Osteoblast (primary cell): ENCODE measurements at places on chromosomes 7 and 10. TPM values are rescaled to one million over a fixed set of nuclear protein-coding genes. Genes with fewer than 3 reads are reported as not detected.

Gene DDIT4
- total RNA-seq: 366 and 522 TPM in 2 replicates

DNA sequence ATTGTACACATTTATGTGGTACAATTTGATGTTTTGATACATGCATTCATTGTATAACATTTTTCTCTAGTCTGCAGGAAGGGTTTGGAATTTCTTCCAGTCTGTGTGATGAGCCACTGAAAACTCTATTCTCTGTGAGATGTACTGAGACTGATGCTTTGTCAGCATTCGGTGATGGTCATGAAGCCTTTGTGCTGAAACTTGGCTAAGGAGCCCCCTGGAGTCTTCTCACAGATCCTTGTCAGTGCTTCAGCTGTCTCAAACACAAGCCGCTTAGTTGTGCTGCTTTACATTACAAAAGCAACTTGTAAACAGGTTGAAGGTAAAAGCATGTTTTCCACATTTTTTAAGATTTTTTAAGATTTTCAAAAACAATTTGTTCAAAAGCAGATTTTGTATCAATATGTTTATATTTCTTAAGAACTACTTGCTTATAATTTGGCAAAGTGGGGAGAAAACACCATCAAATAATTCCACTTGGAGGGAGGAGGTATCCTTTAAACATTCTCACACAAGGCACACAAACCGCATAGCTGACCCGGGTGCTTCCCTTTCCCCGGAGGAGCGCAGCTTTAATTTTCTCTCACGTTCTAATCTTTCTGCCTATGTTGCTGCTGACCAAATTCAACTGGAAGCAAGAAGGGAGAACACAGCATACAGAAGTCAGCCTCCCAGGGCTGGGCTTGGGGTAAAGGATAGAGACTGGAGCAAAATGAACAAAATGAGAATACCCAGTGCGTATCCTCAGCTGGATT is 249.8 kb upstream of the VSTM2A start:
- DNase-seq: no peak

DNA sequence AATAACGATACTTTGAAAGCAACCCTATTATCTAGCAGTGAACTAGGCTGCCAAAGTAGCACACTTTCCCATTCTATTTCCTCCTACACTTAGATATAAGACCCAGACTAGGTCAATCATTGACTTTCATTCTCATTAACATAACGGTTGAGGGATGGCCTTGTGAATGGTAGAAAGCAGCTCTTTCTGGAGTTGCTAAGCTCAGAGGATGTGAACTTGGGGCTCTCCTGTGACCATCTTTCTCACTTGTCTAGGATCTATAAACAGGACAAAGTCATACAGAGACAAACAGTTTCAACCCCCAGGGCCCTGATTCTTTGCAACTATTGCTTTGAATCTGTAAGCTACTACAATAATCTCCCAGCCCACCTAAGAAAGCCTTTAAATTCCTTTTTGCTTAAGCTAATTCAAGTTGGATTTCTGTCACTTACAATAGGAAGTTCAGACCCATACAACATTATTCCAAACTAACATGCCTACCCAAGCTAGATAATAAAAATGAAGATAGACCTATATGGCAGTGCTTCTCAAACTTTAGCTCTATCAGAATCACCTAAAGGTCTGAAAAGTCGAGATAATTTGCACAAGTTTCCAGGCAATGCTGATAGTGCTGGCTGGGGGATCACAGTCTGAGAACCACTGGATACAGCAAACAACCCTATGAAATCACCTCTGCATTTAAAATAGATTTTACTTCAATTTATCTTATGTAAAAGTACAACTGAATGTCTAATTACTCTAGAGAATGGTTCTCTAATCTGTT is 16.7 kb downstream of the P4HA1 start:
- no peak for DNase-seq

- no peak for DNase-seq
Measured at GRCh38 chr7:139588632-139589031, 65.1 kb downstream of the CLEC2L start.

- no peak for DNase-seq
Measured at GRCh38 chr10:31867646-31868045, 61.0 kb downstream of the ARHGAP12 start.

DNA sequence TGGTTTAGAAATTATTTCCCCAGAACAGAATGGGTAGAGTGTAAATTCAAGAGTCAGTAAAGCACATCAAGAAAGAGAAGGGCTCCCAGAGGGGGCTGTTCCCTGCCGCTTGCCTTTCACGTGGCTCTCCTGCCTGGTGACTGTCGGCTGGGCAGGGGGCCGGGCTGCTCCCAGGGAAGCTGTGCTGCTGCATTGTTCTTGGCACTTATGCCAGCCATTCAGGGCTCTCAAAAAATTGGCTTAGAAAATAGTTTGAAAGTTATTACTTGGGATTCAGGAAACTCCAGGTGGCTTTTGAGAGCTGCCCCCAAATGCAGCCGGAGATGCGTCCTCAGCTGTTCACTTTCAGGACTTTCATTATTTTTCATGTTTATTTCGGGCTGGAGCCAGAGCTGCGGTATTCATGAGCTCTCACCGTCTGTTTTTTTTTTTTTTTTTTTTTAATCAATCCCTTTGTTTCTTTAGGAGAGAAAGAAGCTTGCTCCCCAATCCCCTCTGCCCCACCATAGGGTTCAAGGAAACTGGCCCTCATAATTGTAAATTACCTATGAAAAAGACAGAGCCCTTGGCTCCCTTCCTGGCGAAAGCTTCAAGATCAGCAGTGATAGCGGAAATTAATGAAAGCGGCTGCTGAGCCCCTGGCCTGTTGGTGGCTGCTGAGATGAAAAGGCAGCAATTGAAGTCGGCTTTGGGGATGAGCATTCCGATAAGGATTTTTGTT is 94.1 kb downstream of the SORCS3 start:
- DNase-seq: no peak

Gene LBX1
- not detected in 2 replicates for total RNA-seq

Gene ARHGEF5
- total RNA-seq: 4.7 and 8.5 TPM in 2 replicates

GRCh38 chr7:28956608-28957063 is 1.5 kb downstream of the TRIL start:
- peak; percentile 91 for DNase-seq
